ELR (cell line): ENCODE measurements at places on chromosomes 16 and 17.

DNA sequence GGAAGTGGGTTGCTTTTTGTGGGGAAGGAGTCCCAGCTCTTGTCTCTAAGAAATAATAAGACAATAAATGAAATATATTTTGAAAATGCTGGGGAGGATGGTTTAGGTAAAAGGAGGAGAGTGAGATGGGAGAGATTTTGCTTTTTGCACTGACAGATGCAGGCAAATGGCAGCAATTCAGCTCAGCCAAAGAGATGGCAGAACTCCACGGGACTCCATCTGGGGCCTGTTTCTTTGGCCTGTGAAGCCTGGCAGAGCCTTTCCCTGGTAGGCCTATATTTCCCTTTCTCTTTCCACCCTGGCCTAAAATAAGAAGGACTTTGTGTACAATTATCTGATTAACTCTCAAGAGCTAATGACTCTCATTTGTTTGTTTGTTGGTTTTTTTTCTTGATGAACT is 1525.1 kb downstream of the CDH11 start:
- no peak for DNase-seq

- peak; percentile 73 for DNase-seq
These were observed 294.1 kb downstream of the BCAS3 start for GRCh38 chr17:60971515-60972369.

DNA sequence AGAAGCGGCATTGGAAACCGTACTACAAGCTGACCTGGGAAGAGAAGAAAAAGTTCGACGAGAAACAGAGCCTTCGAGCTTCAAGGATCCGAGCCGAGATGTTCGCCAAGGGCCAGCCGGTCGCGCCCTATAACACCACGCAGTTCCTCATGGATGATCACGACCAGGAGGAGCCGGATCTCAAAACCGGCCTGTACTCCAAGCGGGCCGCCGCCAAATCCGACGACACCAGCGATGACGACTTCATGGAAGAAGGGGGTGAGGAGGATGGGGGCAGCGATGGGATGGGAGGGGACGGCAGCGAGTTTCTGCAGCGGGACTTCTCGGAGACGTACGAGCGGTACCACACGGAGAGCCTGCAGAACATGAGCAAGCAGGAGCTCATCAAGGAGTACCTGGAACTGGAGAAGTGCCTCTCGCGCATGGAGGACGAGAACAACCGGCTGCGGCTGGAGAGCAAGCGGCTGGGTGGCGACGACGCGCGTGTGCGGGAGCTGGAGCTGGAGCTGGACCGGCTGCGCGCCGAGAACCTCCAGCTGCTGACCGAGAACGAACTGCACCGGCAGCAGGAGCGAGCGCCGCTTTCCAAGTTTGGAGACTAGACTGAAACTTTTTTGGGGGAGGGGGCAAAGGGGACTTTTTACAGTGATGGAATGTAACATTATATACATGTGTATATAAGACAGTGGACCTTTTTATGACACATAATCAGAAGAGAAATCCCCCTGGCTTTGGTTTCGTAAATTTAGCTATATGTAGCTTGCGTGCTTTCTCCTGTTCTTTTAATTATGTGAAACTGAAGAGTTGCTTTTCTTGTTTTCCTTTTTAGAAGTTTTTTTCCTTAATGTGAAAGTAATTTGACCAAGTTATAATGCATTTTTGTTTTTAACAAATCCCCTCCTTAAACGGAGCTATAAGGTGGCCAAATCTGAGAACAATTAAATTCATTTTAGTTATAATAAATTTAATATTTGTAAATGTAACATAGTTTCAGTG is 1.7 kb downstream of the HEXIM1 start:
- DNase-seq, result peak; percentile 78

DNA sequence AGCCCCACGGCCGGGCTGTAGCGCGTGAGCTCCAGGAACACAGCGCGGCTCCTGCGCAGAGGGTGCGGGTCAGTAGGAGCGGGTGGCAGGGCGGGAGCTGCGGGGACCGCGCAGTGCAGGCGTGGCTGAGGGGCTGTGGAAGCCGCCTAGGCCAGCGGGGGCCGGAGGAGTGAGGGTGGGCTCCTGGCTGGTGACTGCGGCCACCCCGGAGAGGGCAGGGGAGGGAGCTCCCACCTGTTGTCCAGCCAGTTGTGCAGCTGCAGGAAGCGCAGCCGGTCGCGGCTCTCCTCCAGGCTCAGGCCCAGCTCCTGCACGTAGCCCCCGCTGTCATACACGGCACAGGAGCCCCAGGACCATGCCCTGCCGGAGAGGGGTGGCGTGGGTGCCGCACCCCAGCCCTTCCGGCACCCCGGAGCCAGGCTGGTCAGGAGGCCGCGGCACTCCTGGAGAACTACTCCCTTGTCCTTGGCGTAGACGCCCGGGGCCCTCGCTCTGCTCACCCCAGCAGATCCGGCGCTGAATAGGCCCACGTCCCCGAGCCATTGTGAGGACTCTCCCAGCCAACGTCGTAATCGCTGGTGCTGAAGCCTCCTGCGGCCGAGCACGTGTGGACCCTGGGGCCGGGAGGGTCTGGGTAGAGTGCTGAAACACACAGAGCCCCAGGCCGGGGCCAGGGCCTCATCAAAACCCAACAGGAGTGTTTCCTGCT is 43.9 kb downstream of the TSC2 start:
- DNase-seq, result no peak

DNA sequence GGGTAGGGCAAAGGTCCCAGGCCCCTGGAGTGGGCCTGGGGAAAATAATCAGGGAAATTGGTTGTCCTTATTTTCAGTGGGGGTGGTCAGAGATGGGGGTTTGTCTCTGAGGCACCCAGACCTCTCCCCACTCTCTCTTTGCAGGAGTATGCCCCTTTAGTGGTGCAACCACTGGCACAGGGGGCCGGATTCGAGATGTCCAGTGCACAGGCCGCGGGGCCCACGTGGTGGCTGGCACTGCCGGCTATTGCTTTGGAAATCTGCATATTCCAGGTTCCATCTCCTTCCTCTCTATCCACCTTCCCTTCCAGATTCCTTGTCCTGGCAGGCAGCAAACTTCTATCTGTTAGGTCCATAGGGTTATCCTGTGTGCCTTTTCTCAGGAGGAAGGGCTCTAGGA is 7.6 kb downstream of the PFAS start:
- no peak for DNase-seq
